Activated CD4-positive, alpha-beta T cell treated with anti-CD3 and anti-CD28 coated beads, Interleukin-2, amount 50 U/mL, for 16 hours (primary cell): ENCODE measurements at places on chromosomes 12 and 14.

DNA sequence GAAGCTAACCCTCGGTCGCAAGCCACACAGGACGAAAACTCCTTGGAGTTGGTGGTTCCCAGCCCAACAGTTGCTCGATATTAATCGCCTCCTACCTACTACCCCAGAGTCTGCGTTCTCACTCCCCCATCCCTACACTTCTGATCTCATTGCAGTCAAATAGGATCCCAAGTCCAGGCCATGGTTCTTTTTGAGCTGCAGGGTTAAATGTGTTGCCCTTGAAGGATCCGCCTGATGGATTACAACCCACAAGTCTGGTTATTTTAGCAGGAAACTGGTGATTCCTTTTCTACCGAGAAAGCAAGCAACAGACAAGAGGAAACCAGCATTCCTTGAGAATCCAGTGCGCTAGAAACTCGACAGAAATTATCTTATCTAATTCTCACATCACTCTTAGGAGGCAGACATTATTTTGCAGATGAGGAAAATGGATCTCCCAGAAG is 785 bp upstream of the NIN start:
- DNase-seq: no peak

GRCh38 chr12:10554228-10554755 is 48.6 kb downstream of the EIF2S3B start:
- no peak for DNase-seq

- no peak for DNase-seq
Observed at GRCh38 chr12:124392667-124393413, 97.9 kb downstream of the RFLNA start.

- no peak for DNase-seq
Observed at GRCh38 chr12:66236969-66237368, 48.0 kb downstream of the IRAK3 start.

- DNase-seq: peak; percentile 35
Observed at GRCh38 chr14:92513204-92513965, at the start of gene RIN3. Gene RIN3 (plus strand): TSS chr14:92513781. CDS start chr14:92513933, 152 bp downstream.

- DNase-seq: no peak
Observed at GRCh38 chr14:100816286-100816949, 9.5 kb upstream of the MEG3 start.

DNA sequence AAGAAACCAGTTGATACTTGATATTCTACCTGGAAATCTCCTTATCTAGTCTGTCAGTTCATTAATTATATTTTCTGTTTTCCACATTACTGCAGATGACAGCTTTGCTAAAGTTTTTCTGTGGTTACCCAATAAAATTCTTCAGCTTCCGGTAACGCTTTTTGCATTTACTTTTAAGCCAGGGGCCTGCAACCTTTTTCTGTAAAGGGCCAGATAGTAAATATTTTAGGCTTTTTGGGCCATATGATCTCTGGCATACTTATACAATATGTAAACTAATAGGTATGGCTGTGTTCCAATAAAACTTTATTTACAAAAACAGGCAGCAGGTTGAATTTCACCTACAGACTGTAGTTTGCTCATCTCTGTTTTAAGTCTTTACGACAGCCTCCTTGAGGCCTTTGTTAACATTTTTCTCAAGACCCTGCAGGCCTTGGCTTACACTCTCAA is 48.3 kb downstream of the SPATS2 start:
- DNase-seq: no peak
